Stimulated activated CD8-positive, alpha-beta memory T cell treated with anti-CD3 and anti-CD28 coated beads, Interleukin-4, amount 100 ng/mL, for 4 hours (primary cell): ENCODE measurements at places on chromosomes 2 and 18.

GRCh38 chr2:101974663-101975062 lies 17.1 kb upstream of the IL1R2 start:
- DNase-seq: no peak

- no peak for DNase-seq
Measured at GRCh38 chr2:95021023-95021416, 4.5 kb upstream of the MAL start.

DNA sequence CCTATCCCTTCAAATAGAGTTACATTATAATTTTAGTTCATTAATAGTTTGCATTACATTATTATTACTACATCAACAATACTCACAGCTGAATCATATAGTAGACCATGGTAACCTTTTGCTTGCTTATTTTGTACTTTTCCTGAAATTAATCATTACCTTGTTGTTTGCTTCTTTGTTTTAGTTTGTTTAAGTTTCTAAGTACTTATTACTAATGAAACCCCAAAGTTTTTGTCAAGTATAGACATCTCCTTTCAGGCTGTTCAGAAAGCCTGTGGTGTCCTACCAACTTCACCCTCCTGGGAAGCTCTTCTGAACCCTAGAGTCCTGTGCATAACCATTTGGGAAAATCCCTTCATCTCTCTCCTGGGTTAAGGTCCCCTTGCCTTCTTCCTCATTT lies 43.5 kb upstream of the LAPTM4A start:
- DNase-seq: no peak

- no peak for DNase-seq
Measured at GRCh38 chr2:157672129-157672528, 43.5 kb upstream of the ACVR1C start.

DNA sequence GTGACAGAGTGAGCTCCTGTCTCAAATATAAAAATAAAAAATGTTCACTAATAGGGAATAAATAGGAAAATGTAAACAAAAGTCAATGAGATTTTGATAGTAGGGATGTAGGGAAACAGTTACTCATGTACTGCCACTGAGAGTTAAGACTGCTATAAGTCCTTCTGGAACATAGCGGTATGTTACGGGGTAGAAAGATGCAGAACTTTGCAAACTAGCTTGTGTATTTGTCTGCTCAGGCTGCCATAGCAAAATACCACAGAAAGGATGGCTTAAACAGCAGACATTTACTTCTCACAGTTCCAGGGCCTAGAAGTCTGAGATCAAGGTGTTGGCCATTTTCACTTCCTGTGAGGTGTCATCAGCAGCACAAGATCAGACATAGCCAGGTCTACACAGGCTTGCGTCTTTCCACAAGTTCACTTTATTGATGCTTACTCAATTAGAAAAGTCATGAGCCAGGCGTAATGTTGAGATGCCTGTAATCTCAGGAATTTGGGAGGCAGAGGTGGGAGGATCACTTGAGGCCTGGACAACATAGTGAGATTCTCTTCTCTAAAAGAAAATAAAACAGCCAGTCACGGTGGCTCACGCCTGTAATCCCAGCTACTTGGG lies 8.8 kb downstream of the TXNDC2 start:
- no peak for DNase-seq

DNA sequence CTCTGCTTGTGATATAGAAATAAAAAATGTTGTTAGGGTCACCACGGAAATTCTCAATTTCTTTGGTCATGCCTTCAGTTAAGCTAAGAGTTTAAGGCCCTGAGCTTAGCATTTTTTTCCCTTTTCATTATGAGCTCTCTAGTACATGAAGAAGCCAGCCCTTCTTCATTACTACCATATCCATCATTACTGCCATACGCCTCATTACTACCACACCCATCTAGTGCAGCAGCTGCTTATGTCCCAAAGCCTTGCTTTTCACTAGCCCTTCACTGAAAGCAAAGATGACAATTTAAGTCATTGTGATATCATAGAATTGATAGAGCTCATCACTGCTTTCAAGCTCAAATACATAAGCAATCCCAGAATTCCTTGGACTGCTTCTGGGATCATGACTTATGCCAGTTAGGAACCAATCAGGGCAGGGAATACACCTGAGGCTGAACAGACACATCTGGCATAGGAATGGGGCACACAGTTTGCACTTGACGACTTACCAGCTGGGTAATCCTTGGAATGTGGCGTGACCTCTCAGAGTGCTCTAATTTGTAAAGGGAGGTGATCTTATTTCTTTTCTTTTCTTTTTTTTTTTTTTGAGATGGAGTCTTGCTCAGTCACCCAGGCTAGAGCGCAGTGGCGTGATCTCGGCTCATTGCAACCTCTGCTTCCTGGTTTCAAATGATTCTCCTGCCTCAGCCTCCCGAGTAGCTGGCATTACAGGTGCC lies 40.3 kb downstream of the SOWAHC start:
- no peak for DNase-seq

GRCh38 chr2:100427111-100427510 lies 9.6 kb upstream of the CHST10 start:
- no peak for DNase-seq

GRCh38 chr2:232464544-232464885 lies 8.6 kb downstream of the ALPI start:
- DNase-seq: no peak

DNA sequence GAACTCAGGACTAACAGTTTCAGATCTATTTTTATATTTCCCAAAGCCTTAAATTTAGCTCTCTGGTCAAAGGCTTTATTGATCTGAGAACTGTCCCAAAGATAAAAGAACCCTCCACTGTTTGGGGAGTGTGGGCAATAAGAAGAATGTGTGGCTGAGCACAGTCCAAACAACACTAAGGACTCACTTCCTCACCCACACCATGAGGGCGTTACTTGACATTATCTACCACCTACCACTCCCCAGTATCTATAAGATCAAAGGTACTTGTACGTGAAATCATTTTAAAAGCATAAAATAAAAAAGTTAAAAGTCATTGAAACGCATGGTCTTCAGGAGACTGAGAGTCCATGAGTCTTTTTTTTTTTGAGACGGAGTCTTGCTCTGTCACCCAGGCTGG lies 54.6 kb upstream of the NFU1 start:
- no peak for DNase-seq

- DNase-seq: no peak
Measured at GRCh38 chr18:79479116-79479760, 83.5 kb downstream of the NFATC1 start.

DNA sequence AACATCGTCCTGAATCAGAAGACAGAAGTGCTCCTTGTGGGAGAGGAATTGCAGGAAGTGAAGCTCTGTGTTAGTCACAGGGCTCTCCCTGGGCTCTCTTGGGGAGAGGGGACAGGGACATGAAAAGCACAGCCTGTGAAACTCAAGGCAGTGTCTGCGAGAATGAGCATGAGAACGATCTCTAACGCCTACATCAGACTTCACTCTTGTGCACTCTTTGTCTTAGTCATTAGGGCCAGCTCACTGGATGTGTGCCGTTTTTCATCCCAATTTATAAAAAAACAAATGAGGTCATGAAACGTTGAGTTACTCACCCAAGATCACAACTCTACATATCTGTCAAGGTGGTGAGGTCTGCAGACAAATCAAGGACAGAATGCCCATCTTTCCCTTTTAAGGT lies 27.0 kb upstream of the TWIST2 start:
- no peak for DNase-seq

DNA sequence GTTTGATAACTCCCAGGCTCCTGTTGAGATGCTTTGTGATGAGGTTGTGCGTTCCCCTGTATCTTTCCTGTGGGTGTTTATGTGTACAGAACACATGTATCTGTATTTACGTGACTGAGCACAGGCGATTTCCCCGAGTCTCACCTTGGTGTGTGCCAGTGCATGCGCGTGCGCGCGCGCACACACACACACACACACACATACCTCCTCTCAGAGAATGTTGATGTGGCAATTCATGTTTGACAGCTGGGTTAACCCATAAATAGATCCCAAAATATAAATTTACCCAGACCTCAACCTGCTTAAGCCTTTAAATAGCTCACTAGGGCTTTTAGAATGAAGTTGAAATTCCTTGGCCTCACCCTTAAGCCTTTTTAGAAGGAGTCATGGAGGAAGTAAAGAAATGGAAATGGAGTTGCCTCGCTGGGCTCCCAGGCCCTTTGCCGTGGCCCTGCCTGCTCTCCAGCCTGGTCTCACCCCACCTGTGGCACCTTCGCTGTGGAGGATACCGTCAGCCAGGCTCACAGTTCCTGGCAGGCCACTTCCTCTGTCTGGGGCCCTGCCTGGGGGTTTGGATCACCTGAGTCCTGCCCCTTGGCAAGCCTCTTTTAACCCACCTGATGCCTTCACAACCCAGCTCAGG lies 20.3 kb downstream of the AGAP1 start:
- DNase-seq: no peak

DNA sequence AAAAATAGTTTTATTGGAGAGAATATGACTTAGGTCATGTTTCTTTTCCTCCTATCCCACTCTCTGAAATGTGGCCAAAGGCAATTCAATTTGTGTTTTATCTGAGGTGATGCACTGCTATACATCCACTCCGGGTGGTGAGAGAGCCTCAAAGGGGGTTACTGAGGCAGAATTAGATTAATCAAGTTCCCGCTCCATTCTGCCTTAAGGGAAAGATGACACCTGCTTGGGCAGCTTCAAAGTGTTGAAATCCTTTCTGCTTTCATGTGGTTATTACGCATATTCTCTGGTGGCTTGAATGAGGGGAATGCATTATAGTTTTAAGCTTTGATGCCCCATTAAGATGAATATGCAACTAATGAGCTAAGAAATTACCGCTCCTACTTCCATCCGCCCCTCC lies 213.0 kb upstream of the TMEFF2 start:
- no peak for DNase-seq

DNA sequence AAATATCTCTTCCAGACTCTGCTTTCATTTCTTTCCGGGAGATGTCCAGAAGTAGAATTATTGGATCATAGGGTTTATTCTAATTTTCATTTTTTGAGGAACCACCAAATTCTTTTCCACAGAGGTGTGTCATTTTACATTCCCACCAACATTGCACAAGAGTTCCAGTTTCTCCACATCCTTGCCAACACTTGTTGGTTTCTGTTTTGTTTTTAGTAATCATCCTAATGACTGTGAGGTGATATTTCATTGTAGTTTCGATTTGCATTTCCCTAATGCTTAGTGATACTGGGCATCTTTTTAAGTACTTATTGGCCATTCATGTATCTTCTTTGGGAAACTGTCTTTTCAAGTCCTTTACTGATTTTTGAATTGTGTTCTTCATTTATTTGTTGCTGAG lies 513.1 kb downstream of the PARD3B start:
- DNase-seq: no peak

DNA sequence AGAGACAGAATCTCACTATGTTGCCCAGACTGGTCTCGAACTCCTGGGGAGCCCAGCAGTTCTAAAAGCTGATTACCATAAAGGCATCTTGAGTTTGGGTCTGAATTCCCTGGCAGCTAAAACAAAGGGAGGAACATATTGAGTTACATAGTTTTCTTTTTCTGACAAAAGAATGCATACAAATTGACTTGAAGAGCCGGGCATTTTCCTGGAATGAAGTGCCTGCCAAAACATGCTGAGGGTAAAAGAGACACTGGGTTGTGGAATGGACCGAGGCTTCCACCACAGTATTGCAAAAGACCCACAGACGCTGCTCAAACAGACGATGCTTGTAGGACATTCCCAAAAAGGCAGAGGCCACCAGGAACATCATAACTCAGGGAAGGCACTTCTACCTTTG lies 35.1 kb upstream of the ROCK2 start:
- no peak for DNase-seq

- DNase-seq: no peak
Measured at GRCh38 chr2:201574766-201575165, 68.5 kb downstream of the TMEM237 start.

DNA sequence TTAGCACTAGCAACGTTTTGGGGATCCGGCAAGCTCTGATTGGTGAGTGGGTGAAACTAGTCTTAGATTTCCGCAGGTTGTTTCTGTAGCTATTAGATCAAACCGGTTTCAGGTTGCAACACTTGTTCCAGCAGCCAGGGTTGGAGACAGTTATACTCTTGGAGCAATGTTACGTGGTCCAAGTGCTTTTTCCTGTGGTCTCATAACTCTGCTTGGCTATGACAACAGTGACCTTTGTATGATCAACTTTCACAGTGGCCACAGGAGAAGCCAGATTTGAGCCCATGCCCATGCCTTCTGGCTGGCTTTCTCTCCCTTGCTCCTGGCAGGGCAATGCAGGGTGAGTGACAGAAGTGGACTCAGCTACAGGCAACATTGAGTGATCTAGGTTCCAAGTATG lies 84.5 kb upstream of the TAF1B start:
- no peak for DNase-seq

GRCh38 chr2:58698620-58699019 lies 457.5 kb upstream of the FANCL start:
- DNase-seq: no peak

DNA sequence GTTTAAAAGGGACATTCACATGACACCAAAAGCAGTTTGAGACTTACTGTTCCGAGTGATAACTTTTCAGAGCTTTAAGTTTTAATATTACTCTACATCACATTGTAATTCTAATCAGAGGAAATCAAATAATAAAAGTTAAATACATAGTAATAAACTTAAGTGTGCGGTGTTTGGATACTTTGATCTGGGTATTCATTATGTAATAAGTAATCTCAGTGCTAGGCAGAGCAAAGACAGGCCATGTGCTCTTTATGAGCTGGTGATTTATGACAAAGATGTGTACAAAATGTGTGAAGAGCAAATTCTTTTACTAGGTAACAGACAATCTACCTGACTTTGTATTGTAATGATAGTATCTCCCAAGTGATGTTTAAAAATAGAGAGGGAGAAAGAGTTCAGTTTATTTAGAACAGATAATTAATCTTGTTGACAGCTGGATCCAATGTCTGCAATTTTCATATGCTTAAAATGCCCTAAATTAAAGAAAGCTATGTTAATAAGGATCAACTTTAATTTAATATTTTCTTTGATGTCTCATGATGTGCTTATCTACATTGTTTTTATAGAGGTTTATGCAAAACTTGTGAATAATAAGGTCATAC lies 4.4 kb downstream of the CFAP221 start:
- no peak for DNase-seq

- no peak for DNase-seq
Measured at GRCh38 chr2:132544006-132544630, 125.9 kb downstream of the LYPD1 start.

- no peak for DNase-seq
Measured at GRCh38 chr18:40962784-40963183, 992.2 kb upstream of the PIK3C3 start.

GRCh38 chr2:188201639-188202038 lies 90.0 kb upstream of the GULP1 start:
- no peak for DNase-seq

GRCh38 chr2:226652983-226653765 lies 146.4 kb downstream of the IRS1 start:
- no peak for DNase-seq

GRCh38 chr2:33907866-33908265 lies 308.8 kb upstream of the FAM98A start:
- no peak for DNase-seq

GRCh38 chr18:59123588-59124369 lies 15.9 kb upstream of the SEC11C start:
- DNase-seq: no peak

- no peak for DNase-seq
Measured at GRCh38 chr18:58645398-58645797, 16.5 kb upstream of the ALPK2 start.
